ENCODE measurements at places on chromosomes 5 and 9.
A peak's percentile ranks its signal among the peaks of the same experiment; 100 is the strongest.

DNA sequence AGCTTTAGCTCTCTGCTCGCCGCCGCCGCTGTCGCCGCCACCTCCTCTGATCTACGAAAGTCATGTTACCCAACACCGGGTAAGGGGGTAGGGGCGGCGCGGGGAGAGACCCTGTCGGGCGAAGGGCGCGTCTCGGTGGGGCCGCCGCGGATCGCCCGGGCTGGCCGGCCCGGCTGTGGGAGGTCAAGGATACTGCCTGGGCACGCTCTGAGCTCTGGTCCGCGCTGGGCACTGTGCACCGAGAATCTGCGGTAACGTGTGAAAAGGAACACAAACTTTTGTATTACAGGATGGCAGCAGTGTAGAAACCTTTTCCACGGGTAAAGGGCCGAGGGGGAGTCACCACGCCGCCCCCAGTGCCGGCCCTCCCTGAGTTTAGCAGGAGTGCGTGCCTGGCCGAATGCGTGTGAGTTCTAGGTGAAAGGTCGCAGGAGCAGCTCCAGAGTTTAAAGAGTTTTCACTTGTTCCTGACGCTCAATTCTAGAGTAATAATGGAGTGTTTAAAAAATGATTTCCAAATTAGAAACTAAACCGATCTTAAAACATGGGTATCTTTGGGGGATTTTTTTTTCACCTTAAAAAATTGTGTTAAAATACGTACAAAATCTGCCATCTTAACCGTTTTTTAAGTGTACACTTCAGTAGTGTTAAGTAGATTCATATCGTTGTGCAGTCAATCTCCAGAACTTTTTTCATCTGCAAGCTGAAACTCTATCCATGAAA is at the start of gene HSDL2:
Gene HSDL2 (plus strand): TSS at position 7 of the 723 bp plus-strand sequence. CDS start 56 bp downstream, at position 63.
- DNase-seq: no peak

- DNase-seq: no peak
These were observed 287.0 kb downstream of the DMRT2 start for GRCh38 chr9:1337169-1337568.

- no peak for DNase-seq
These were observed 212.7 kb downstream of the CHSY3 start for GRCh38 chr5:130116972-130117371.

- peak; percentile 89 for DNase-seq
These were observed 176.7 kb upstream of the S1PR3 start for GRCh38 chr9:88814577-88814976.

DNA sequence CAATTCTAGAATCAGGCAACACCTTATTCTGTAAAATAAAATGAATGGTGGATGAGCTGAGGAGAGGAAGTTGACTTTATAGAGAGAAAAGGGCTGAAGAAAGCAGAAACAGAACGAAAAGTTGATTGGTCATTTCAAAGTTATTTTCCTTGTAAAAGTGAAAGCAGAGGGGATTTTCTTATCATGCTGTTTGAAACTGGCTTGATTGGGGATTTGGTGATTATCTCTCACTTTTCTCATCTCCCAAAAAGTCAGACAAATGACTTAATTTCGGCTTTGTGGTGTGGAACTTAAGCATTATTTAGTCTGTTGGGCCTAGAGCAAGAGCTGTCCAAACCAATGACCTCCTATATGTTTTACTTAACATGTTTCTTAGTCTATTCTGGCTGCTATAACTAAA is 60.5 kb upstream of the ITGA2 start:
- DNase-seq: no peak

- DNase-seq: no peak
These were observed 192.8 kb downstream of the FER start for GRCh38 chr5:108940506-108940905.

DNA sequence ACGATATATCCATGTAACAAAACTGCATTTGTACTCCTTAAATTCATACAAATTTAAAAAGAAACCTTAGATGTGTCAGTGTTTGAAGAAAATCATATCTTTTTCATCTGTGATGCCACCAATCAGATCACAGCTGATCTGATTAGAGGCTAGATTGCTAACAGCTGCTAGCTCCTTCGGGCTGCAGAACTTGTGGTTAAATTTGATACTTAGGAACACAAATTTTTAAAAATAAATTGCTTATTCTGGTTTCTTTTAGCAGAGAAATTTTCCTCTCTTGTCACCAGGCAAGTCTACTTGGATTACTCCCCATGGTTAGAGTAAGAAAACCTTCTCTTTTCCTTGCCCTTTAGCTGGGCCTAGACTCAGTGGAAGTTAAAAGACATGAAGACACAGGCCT is 94.6 kb upstream of the RANBP6 start:
- DNase-seq: no peak

- no peak for DNase-seq
These were observed 57.3 kb downstream of the ARSB start for GRCh38 chr5:78927657-78928282.

All from AG09319 (cell line).